Small intestine (tissue), 16 donors: ENCODE measurements at places on chromosomes 7 and 10.

DNA sequence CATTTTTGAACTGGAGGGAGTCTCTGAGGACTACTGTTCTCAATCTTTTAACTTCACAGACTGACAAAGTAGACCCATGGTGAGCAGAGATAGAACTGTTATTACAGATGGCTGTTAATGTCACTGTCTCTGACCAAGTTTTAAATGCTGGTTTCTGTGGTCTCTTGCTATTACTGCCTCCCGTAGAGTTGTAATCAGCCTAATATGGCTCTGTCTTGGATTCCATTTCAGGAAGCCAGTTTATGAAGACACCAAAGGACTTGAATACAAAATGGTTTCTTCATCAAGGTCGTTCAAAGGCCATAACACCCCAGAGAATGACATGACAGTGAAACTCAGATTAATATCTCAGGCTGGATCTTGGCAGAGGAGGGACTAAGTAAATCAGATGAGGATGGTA, 3.9 kb downstream of the SFRP4 start:
- DNase-seq = no peak

DNA sequence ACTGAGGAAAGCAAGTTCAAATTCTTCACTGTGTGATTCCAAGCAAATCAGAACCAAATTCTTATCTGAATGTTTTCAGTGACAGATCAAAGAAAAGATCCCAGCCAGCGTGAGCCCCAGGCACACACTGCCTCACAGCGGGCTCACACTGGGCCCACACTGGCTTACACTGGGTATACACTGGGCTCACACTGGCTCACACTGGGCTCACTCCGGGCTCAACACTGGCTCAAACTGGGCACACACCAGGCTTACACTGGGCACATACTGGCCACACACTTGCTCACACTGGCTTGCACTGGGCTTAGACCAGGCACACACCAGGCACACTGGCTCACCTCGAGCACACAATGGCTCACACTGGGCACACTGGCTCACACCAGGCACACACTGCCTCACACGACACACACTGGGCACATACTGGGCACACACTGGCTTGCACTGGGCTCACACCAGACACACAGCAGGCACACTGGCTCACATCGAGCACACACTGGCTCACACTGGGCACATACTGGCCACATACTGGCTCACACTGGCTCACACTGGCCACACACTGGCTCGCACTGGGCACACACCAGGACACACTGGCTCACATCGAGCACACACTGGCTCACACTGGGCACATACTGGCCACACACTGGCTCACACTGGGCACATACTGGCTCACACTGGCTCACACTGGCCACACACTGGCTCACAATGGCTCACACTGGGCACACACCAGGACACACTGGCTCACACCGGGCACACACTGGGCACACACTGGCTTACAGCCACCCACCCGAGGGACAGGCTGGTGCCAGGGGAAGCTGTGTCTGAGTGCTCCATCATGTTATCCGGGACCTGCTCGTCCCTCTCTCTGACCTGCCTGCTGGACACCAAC, 156.3 kb downstream of the PTPRN2 start:
- no peak for DNase-seq

GRCh38 chr7:146956321-146956720, 839.7 kb downstream of the CNTNAP2 start:
- DNase-seq = no peak

DNA sequence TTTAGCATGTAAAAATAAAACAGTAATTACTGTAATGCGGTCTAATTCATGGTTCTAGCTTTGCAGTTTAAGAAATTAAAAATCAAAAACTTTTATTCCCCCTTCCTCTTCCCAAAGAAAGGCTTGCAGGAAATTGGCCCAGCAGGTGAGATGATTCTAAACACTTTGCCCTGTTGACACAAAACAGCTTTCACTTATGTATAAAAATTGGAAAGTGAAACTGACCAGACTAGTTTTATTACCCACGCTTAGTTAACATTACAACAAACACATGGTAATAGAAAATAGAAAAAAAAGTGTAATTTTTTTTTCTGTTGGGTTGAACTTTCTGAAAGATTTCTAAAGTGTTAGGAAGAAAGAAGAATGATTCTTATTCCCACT, 1.2 kb upstream of the CCDC6 start:
- peak; percentile 57 for DNase-seq
